8988T (cell line): ENCODE measurements at places on chromosomes 7 and 10.

- no peak for DNase-seq
These were observed 434.6 kb downstream of the PAXIP1 start for GRCh38 chr7:154568346-154568745.

DNA sequence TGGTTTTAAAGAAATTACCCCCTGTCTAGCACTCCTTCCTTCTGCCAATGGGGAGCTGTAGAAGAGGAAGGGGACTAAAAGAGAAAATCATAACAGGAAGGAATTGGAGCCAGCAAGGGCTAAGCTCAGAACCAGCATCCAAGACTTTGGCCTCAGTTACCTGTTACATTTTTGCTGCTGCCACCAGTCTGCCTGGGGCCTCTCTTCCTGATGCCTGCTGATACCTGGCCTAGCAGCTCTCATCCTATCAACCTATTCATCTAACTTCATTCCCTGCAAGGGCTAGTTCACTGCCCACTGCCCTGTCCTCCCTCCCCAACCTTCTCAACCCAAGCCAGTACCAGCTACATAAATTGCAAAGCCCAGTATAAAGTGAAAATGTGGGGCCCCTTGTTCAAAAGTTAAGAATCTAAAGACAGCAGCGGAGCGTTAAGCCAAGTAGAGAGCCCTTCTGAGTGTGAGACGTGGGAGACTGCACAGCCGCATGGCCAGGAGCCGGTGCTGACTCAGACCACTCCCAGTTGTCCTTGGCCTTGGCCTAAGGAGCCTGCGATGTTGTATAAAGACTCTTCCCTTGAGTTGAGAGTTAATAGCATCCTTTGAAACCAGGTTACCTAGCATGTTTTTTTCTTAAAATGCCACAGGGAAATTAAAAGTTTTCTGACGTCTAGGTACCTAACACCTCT, 13.2 kb upstream of the AOC1 start:
- no peak for DNase-seq

DNA sequence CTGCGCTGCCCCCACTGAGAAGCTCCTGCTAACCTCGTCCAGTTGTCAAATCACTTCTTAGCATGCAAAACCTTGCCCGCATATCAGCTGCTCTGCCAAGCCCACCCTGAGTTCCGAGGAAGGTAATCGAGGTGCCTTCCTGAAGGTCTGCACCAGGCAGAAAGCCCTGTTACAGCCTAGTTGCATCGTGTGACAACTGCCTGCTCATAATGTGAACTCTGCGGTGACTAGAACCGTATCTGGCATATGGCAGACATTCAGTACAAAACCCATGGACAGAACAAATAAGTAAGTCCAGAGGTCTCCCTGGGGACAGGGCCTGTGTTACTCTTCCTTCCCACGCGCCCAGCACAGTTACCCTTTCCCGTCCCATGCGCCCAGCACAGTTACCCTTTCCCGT, 394.3 kb downstream of the DNAJB6 start:
- DNase-seq = no peak

DNA sequence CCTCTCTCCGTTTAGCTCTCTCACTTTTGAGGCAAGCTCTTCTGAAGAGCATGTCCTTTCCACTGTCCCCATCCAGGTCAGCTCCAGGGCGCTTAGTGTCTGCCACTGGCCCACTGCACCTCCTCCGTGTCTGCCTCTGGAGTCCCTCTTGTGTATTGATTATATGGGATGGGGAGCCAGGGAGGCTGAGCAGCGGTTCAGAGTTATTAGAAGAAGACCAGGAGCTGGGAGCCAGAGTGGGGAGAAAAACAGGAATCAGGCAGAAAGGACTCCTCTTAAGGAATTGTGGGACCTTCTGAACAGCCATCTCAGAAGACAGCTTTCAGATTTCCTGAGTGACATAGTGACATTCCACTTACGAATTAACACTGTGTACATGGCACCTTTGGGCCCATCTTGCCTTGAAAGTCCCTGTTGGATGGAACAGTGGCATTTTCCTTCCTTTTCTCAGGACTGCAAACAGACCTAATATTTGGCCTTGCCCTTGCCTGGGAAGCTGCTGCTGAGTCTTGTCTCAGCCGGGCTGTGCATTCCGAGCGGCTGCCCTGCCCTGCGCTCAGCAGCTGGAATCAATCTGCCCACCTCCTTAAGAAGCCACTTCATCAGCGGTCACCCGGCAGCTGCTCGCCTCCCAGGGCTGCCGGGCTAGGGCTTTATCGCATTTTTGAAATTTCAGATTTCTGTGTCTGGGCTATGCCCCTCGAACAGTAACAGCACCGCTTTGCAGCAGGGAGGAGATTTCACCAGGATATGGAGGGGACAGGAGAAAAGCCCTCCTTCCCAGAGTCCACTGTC, 81.1 kb upstream of the PRKG1 start:
- no peak for DNase-seq

GRCh38 chr7:67604461-67605386, 608.1 kb downstream of the TYW1 start:
- no peak for DNase-seq

GRCh38 chr10:76127984-76128589, 696.7 kb downstream of the LRMDA start:
- DNase-seq = no peak

DNA sequence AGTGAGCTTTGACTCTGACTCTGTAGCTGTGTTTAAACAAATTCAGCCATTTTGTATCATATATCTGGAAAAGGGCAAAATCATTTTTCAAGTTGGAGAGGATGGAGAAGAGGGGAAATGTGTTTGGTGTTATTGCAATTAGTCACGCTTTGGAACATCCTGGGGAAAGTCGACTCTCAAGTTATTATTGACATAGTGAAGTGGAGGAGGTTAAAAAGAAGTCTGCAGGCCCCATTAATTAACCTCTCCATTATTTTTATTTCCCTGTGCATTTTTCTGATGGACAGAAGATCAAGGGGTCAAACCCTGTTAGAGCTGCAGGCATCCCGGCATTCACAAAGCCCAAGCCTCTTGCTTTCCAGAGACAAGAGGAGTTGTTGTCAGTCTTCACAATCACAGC, 132.6 kb downstream of the TEX36 start:
- no peak for DNase-seq
